ENCODE measurements at places on chromosomes 6 and 20. TPM values are rescaled to one million over a fixed set of nuclear protein-coding genes. Genes with fewer than 3 reads are reported as not detected.

DNA sequence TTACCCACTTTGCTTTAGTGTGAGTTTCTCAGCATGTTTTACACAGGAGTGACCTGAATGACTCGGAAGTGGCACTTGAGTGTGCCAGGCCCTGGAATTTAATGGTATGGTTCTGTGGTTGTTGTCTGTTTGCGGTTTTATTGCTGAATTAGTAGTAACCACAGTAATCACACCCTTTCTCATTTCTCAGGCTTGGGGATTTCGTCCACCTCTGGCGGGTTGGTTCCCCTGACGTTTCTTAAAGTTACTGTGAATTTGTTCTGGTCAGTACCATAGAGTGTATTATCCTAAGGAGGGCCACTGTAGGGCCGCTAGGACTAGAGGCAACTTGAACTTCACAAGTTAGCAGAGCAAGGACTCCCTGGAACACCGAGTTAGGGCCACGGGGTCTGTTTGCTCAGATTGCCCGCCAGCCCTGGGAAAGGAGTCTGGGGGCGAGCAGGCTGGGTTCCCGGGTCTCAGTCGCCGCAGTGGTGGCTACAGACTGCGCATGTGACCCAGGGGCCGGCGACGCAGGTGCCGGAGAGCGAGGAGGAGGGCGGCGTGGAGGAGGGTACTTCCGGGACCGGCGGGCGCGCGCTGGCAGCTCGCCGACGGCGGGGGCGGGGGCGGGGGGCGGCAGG is 546 bp upstream of the KLHL32 start:
- DNase-seq, result no peak

GRCh38 chr6:106973836-106974335 is 643 bp downstream of the CD24 start:
- DNase-seq, result no peak

The GFRAL gene
- total RNA-seq, result not detected

DNA sequence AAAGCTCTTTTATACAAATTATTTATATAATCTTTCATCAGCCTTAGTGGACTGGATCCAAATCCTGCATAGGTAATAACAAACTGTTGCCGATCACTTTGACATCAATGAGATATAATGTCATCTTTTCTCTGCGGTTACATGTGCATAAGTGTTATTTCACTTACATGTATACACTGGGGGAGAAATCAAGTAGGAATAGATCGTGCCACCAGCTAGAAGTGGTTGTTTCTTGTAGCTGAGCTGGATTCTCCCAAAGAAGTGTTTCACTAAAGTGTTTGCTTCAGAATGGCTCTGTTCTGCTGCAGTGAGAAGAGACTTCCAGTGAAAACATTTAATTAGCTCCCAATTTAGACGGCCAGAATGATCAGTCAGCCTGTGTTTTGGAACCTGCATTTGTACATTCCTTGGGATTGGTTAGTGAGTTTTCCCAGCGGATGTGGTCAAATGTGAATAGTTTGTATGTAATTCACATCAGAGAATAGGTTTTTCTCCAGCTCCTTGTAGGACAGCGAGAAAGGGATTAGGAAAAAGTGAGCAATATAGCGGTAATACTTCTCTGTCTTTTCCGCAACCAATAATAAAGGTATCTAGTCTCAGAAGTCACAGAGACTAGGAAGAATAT is 163.1 kb upstream of the CCN2 start:
- no peak for DNase-seq

DNA sequence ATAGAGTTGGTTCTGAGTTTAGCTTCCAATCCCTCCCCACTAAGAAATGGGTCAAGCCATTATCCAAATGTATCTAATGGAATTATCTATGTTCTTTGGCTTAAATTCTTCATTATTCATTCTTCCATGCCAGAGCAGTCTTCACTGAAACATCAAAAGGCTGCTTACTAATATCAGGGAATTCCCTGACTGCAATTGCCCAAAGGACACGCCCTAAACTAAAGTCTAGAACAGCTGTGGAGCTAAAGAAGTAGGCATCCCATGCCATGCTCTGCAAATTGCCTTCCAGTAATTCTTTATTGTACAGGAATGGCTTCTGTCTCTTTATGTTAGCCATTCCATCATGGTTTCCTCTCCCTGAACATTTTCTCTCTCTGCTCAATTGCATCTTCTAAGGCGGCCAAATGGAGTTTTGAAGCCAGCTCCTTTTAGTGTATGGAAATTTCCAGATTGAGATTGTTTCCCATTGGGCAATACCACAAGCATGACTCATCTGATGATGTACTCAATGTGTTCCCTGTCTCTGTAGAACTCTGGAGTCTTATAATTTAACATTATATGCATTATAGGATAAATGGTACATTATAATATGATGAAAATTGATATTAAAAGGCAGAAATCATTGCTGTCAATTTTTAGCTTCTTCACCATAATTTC is 28.8 kb upstream of the TSHZ2 start:
- DNase-seq, result no peak

DNA sequence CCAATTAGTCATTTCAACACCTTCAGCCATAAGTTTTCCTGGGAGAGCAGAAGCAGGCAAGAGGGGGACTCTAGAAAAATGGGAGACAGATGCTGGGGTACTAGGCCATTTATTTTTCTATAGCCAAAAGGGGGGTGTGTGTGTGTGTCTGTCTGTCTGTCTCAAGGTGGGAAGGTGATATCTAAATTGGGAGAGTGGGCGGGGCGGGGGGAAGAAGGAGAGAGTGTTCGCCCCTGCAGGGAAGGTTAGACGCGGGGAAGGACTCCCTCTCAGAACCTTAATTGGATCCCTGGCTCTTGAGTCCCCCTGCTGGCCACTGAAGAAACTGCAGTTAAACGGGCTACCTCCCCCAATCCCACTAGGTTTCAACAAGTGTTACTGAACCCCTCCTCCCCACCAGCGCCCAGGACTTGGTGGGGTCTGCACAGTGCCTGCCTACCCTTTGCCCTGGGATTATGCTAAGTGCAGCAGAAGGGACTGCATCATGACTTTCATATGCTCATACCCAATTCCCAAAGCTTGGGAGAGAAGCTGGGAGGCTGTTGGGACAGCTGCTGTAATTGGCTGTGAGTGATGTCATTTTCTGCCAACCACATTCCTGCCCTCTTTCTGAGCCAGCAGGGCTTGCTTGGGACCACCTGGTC is 45.8 kb downstream of the FOXP4 start:
- peak; percentile 81 for DNase-seq

The AVP gene
- not detected for total RNA-seq

The PAK5 gene
- 0.20 TPM for total RNA-seq

The RHAG gene
- not detected for total RNA-seq

- no peak for DNase-seq
These were observed 166.4 kb downstream of the ATXN1 start for GRCh38 chr6:16594849-16595248.

DNA sequence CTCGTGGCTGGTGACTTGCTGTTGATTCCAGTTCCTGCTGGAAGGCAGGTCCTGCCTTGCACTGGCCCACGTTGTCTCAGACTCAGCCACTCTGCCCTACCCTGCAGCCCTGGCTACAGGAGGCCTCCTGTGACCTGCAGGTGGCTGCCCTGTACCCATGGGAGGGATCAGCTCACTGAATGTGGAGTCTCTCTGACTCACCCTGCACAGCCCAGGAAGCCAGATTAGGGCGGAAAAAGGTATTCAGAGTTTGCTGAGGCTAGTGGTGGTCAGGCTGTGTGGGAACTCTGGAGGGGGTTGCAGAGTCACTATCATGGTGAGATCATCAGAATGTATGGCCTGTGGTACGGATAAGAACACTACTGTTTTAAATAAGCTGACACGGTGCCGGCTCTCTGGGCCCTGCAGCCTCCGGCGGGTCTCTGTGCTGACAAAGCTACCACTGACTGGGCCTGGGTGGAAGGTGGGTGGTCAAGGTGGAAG is 24.7 kb upstream of the PYGB start:
- DNase-seq, result peak; percentile 69

DNA sequence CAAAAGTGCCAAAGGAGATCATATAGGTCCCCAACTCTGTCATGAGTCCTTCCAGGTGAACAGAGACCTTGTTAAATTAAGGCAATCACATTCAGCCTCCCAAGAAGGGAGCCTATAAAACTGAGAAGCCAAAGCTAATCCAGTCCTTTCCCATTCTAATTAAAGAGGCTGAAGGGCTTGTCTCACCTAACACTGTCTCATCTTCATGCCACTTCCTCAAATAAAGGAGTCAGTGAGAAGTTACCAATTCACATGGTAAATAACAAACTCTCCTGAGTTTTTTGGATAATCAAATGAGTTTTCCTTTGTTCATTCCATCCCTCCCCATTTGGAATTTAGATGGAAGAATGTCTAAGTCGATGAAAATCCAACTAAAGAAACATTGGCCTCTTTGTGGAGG is 242.8 kb downstream of the UST start:
- DNase-seq, result no peak

GRCh38 chr6:73364121-73364520 is 1.7 kb downstream of the KHDC3L start:
- no peak for DNase-seq

- no peak for DNase-seq
These were observed 42.2 kb downstream of the NFATC2 start for GRCh38 chr20:51500311-51500710.

- DNase-seq, result no peak
These were observed 750.4 kb downstream of the QKI start for GRCh38 chr6:164164876-164165275.

- DNase-seq, result no peak
These were observed 257.6 kb upstream of the SUPT3H start for GRCh38 chr6:45635284-45635867.

- DNase-seq, result no peak
These were observed 148.1 kb upstream of the MYLIP start for GRCh38 chr6:15980801-15981200.

DNA sequence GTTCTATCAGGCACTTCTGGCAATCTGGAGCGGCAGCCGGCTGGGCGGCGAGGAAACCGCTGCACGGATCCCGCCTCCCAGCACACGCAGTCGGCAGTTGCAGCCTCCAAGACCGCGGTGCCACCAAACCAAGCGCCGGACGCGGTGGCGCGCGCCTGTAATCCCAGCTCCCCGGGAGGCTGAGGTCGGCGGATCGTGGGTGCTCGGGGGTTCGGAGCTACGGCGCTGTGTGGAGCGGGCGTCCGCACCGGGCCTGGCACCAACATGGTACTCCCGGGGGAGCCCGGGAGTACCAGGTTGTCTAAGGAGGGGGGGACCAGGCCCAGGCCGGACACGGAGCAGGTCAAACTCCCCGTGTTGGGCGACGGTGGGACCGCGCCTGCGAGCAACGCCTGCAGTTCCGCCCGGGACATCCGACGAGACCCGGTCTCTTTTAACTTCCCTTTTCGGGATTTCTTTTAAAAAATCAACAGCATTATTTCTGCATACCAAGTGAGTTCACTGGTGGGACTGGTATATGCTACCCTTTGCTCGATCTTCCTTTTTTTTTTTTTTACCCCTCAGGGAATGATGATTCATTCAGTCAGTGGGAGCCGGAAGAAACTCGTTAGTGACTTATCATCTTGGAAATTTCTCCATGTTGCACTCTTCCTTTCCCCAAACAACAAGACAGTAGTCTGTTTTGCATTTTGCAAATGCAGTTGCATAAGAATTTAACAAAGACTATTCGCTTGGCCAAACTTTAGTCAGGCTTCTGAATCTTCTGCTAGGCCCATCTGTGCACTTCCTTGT is 27.6 kb downstream of the ZNF311 start:
- peak; percentile 53 for DNase-seq

GRCh38 chr6:17847203-17847760 is 140.2 kb downstream of the KIF13A start:
- no peak for DNase-seq

The GMPR gene
- 0.70 TPM for total RNA-seq

DNA sequence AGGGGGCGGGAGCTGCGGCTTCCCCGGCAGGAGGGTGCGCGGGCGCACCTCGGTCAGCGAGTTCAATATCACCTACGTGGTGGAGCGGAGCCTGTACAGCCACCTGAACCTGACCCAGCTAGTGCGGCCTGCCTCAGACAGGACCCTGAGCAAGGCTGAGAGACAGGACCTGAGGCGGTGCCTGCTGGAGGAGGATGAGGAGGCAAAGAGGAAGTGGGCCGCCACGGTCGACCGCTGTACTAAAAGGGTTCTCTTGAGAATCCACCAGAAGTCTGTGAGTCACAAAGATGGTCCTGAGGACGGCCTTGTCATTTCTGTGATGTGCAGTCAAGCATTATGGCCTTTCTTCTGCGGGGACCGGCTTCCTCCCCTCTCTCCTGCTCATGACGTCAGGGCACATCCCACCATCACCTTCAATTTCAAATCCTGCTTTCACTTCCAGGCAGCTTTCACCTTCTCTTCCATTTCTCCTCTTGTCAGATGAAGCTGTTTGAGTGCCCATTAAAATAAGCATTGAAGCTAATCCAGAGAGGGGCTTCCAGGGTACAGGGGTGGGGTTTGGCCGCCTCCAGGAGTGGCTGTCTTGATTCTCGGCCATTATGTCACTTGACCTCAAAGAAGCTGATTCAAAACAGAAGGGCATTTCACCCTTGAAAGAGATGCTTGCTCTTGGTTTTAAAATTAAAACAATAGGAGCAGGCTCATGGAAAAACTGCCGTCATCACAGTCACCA is 177.6 kb downstream of the SASH1 start:
- no peak for DNase-seq

GRCh38 chr6:119683031-119683430 is 333.5 kb upstream of the MAN1A1 start:
- no peak for DNase-seq

DNA sequence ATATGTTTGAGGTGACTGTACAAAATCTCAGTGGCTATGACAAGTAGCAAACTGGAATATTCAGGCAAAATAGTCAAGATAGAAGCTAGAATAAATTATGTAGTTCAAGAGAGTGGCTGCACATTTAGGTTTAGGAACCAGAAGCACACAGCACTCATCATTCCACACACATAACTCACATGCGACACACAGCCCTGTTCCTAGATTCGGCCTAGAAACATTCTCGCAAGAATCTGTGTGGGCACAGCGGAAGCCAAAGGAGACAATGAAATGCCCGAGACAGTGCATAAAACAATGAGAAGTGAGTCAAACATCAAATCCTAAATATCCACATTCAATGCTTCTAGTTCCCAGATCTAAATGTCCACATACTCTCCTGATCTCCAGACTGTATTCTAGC is 9.5 kb upstream of the SUPT3H start:
- no peak for DNase-seq

GRCh38 chr20:1478566-1478965 is 11.9 kb upstream of the NSFL1C start:
- no peak for DNase-seq

GRCh38 chr6:36268478-36269275 is 1.2 kb upstream of the PNPLA1 start:
- no peak for DNase-seq

- DNase-seq, result no peak
These were observed 167.1 kb upstream of the ATXN1 start for GRCh38 chr6:16928387-16928786.

DNA sequence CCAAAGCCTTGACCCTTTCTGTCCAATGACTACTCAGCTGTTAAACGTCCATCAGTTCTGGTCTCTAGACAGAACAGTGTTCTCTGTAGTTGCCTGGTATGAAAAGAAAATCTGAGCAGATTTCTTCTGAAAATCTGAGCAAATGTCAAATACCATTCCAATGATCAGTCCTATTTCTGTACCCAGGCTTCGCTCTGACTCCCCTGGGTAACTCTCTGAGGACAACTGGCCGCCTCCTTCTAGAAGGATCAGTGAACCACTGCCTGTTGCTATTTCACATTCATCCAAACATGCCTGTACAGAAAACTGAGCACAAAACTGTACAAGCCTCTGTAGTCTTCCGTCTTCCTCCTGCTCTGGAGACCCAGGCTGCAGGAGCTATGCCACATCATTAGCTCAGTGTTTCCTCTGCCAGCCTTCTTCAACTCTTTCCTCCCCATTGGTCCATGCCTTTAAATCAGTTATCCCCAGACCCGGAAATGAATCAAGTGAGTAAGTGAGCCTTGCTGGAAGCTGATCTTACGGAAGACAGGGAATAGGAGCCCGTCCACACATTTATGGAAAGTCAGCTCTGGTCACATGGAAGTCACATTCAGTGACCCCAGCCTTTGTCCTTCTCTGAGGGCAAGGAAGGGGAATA is 63.3 kb downstream of the DAAM2 start:
- DNase-seq, result no peak

Data from H9 (cell line).